T1000 (cell line): ENCODE measurements at places on chromosomes 13 and 19.

- no peak for DNase-seq
Observed at GRCh38 chr13:102401766-102402165, at the start of gene FGF14. FGF14 (minus strand) TSS chr13:102402048.

GRCh38 chr19:46218160-46218559 lies 11.4 kb upstream of the IGFL1 start:
- DNase-seq = no peak

DNA sequence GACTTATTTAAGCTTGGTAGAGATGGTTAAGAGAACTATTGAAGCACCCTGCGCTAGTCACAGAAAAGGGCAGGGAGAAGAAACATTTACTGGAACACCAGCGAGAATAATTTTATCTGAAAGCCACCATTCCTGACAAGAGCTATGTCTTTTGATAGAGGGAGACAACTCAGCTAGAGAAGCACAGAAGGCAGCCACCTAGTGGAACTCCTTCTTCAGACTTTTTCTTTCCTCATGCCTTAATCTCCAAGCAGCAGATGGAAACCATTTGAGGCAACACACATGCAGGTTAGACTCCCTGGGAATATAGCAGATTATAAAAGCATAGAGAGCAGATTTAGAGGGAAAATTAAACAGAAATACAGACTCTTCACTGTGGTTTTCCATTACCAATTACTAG lies 813.4 kb downstream of the SLITRK6 start:
- DNase-seq = no peak

DNA sequence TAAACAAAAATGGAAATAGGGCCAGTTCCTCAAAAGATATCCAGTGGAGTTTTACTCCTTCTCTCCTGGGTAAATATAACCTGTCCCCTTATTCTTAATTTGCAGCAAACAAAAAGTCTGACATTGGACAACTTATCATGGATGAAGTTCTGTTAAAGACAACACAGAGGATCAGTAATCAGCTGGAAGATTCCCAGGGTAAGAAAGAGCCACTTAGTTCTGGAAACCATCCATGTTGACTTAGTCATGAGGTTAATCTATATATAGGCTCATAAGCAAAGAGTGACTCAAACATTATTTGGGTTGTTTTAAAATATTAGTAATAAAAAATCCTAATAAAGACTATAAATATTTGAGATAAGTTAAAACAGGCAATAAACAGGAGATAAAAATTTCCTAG lies 40.5 kb upstream of the EBPL start:
- no peak for DNase-seq

GRCh38 chr19:17156947-17157302 lies 58.2 kb upstream of the USE1 start:
- DNase-seq = no peak

DNA sequence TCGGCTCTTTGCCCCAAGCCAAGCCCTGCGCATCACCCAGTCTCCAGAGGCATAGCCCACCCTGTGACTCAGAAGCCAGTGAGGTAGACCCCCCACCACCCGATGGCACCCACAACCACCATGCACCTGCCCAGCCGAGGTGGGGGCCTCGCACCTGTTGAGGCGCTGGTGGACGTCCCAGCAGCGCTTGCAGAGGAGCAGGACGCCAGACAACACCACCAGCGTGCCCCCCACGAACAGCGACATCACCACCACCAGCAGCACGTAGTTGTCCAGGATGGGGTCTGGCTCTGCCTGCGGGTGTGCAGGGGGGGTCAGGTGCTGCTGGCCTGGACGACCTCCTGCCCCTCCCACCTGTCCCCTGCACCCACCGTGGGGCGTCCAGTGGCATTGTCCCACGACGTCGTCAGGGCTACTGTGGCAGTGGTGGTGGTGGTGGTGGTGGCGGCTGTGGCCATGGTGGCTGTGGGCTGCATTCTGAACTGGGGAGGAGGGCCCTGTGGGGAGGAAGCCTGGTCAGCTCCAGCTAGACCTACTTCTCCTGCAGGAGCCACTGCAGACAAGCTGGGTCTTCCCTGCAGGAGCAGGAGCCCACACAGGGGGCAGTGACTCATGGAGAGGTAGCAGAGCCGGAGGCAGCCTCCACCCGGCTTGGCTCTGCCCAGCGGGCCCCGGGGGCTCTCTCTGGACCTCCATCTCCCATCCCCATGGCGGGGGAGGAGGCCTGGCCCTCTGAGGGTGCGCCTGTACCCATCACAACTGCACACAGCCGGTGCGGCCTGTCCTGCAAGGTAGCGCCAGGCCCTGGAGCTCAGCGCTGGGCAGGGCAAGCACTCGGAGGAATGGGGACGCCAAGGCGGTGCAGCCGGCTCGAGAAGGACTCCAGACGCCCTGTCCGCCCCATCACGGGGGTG lies 1.9 kb downstream of the CBARP start:
- peak; percentile 80 for DNase-seq

DNA sequence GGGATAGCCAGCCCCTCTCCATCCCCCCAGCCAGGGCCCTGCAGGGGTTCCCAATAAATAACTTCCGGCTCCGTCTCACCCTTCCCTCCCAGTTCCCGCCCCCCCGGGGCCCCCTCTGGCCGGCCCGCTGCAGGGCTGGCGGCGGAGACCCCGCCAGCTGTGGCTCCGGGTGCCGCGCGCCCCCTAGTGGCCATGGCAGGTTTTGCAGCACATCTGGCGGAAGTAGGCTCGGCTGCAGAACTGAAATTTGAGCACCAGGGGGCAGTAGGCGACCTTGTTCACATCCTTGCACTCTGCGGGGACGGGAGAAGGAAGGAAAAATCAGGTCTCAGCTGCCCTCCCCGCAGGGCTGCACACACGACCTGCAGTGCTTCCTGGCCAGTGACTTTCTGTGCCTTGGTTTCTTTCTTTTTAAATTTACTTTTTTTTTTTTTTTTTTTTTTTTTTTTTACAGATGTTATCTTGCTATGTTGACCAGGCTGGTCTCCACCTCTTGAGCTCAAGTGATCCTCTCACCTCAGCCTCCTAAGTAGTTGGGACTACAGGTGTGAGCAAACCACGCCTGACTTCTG lies 3.6 kb upstream of the MYO1F start:
- DNase-seq = peak; percentile 49

DNA sequence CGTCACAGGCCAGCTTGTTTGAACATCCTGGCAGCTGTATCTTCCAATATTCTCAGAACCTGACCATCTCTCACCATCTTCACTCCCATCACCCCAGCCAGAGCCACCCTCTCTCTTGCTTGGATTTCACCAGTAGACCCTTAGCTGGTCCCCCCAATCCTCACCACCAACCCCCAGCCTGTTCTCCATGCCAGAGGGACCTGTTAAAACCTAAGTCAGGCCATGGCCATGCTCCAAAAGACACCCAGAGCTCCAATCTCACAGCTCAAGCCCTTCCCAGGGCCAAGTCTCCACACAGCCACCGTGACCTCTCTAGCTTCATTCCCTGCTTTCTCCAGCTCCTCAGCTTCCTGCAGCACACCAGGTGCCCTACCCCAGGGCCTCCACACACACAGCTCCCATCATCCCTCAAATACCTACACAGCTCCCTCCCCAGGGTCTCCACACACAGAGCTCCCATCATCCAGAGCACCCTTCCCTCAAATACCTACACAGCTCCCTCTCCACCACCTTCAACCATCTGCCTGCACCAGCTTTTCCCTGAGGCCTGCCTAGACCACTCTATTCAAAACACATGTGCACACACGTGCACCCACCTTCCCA lies 13.8 kb downstream of the EPS8L1 start:
- DNase-seq = no peak

- DNase-seq = no peak
Observed at GRCh38 chr13:43061496-43062280, 38.3 kb downstream of the DNAJC15 start.

GRCh38 chr19:30150626-30151025 lies 208.6 kb downstream of the URI1 start:
- DNase-seq = no peak

GRCh38 chr13:83077499-83077898 lies 804.8 kb downstream of the SLITRK1 start:
- DNase-seq = no peak

- no peak for DNase-seq
Observed at GRCh38 chr13:78659450-78659730, 435 bp upstream of the OBI1 start.

- DNase-seq = no peak
Observed at GRCh38 chr13:50309882-50310594, 294.8 kb downstream of the KCNRG start.

GRCh38 chr13:37313372-37313771 lies 207.9 kb upstream of the CSNK1A1L start:
- DNase-seq = no peak

DNA sequence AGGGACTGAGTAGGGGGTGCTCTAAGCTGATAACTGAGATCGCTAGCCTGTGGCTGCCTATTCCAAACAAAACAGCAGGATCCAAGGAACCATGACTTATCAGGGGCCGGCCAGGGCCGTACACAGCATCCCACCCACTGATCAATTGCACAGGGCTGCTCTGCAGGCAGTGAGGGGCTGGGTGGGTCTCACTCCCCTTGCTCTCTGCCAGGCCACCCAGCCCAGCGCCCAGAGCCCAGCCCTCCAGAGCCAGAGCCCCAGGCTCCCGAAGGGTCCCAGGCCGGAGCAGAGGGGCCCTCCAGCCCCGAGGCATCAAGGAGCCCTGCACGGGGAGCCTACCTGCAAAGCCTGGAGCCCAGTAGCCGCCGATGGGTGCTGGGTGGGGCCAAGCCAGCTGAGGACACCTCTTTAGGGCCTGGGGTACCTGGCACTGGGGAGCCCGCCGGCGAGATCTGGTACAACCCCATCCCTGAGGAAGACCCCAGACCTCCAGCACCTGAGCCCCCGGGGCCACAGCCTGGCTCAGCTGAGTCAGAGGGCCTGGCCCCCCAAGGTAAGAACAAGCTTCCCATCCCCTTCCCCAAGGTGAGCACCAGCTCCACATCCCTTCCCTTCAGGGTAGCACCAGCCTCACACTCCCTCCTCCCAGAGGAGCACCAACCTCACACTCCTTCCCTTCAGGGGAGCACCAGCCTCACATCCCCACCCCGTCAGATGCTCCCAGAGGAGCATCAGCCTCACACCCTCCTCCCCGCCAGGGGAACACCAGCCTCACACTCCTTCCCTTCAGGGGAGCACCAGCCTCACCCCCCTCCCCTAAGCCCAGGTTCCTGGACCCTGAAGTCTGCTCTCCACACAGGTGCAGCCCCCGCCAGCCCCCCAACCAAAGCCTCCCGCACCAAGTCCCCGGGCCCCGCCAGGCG lies 1.9 kb downstream of the SYDE1 start:
- DNase-seq = no peak

DNA sequence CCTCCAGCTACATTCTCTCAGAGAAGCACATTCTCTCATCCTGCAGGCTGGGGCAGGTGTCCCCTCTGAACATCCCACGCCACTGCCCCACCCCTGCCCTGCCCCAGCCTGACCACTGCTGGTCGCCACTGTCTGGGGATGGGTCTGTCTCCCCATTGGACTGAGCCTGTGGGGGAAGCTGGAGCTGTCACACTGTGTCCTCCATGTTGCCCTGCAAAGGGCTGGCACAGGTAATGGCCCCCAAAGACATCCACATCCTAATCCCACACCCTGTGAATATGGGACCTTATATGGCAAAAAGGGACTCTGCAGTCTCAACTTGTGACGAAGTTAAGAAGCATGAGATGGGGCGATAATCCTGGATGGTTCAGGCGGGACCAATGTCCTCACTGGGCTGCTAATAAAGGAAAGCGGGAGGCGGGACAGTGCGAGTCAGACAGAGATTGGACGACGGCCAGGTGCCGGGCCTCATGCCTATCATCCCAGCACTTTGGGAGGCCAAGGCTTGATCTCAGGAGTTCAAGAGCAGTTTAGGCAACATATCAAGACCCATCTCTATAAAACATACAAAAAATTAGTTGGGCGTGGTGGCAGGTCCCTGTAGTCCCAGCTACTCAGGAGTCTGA lies 9.1 kb downstream of the AP2S1 start:
- no peak for DNase-seq

DNA sequence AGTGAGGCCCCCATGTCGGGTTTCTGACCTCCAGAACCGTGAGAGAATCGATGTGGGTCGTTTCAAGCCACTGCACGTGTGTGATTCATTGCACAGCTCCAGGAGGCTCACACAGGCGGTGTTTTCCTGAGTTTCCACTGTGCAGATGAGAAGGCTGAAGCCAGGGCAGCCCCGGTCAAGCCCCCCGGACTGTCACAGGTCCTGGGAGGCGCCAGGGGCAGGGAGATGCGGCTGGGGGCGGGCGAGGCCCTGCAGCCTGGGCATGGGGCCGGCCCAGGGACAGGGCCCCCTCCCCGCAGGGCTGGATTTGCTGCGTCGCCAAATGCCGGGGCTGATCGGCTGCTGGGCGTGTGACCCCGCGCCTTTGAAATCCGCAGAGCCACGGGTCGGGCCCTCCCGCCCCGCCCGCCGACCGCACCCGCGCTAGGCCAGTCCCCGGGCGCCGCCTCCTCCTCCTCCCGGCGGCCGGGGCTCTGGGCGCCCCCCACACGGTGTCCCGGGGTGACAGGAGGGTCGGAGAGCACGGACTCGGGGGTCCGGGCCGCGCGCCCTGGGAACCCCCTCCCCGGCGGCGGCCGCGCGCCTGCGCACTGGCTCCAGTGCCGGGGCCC lies 9.9 kb upstream of the MKNK2 start:
- peak; percentile 85 for DNase-seq

DNA sequence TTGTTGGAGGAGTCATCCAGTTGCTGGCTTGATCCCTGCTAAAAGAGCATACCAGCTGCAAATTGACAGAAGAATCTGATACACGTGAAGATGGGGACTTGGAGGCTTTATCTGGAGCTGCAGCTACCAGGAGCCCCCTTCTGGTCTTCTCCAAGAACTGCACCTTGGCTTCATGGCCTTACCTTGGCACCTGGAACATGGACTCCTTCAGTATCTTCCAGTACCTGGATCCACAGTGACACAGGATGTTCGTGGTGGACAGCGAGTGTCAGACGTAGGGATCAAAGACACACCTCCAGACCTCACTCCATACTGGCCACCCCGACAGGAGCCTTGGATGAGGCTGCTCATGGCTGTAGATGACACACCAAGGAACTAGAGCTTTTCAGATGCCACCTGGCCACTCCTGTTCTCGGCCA lies 9.9 kb upstream of the ACSBG2 start:
- peak; percentile 47 for DNase-seq

DNA sequence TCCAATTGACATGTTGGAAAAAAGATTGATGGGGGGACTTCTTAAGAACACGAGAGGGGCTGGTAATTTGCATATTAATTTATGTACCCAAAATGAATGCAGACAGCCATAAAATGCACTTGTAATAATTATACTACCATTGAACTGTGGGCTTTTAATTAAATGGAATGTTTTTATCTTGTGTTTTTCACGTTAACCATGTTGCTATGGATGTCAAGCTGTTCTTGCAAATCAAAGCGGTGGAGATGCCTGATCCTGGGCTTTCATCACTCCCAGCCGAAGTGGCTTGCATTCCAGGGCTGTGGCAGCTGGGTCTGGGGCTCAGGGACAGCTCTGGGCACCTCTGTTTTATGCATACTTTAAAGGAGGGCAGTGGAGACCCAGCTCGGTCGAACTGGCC lies 179.4 kb upstream of the TMTC4 start:
- DNase-seq = no peak

DNA sequence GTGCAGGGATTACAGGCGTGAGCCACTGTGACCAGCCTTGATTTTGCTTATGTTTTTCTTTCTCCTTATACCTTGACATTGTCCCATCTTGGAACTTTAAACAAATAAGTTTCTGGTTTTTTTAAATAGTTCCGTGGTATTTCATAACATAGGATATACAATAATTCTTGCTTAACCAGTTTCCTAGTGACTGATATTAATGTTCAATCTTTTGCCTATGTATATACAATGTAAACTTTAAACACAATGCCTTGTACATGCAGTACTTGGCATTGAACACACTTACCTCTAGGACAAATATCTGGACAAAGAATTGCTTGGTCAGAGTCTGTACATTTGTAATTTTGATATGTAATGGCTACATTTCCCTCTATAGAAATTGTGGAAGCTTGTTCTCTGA lies 24.4 kb upstream of the SPACA4 start:
- no peak for DNase-seq

- DNase-seq = no peak
Observed at GRCh38 chr19:53910170-53910518, 1.1 kb downstream of the CACNG7 start.
